ENCODE measurements at places on chromosomes 13 and 19.

- no peak for DNase-seq
These were observed 25.6 kb downstream of the MLLT1 start for GRCh38 chr19:6253954-6254733.

DNA sequence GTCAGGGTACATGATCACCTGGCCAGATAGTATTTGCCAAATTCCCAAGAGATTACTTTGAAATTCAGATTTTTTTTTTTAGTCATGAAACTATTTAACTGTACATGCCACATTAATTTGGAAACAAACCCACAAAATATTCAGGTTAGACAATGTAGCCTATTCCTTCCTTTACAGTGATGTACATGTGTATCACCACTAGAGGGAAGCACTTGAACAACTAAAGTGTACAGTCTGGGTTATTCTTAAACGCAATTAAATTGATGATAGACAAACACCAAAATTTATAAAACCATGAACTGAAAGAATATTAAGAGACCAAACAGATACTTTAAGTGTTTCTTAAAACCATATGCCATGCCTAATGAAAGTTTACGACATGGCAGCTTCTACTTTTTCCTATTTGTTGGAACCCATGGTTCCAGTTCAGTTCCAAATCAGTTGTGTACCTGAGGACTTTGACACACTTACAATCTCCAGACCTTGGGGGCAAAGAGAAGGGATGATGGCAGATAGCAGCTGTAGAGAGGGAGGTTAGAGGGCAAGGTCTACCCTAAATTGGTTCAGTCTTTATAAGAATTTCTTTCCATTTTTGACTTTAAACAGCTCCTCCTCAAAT is 52.8 kb downstream of the TNFSF13B start:
- no peak for DNase-seq

DNA sequence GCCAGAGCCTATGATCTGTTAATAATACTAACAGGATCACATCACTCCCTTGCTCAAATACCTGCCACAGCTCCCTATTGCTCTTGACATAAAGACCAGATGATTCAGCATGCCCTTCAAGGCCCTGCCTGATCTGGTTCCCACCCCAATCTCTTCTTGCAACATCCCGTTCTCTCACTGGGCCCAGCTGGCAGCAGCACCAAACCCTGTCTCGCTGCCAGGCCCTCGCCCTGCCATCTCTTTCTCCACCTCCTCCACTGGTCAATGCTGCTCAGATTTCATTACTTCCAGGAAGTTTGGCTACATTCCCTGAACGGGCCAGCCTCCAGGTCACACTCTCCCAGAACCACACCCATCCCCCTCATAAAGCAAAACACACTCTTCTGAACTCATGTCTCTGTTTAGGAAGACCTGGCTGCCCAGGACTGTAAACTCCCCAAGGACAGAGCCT is 8.6 kb upstream of the BCAT2 start:
- no peak for DNase-seq

DNA sequence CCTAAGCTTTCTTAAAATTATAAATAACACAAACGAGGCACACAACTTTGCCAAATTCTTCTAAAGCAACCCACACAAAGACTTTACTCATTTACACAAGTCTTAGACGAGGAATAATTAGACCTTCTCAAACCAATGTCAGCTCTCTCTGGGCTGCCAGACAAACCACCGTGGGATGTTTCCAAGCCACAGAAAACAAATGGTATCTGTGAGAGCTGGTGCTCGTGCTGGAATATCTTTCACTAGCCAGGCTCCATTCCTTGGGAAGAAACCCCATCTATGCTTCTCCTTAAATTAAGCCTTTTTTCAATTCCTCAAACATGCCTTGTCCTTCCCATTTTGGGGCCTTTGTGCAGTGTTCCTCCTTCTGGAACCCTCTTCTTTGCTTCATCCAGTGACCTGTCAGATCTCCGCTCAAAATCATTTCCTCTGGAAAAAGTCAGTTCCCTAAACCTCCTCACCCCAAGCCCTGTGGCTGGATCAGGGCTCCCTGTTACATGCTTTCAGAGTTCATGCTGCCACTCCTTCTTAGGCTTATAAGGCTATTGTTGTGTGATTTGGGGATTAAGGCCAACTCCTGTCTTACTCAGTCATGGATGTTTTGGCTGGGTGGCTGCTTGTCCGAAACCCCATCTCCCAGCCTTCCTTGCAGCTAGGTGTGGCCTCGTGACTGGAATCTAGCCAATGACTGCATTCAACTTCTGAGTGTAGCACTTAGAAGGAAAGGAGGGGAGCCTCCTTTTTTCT is 64.2 kb upstream of the GTF2F2 start:
- DNase-seq: no peak

- peak; percentile 79 for DNase-seq
These were observed 10.4 kb downstream of the GJB2 start for GRCh38 chr13:20182231-20182846.

DNA sequence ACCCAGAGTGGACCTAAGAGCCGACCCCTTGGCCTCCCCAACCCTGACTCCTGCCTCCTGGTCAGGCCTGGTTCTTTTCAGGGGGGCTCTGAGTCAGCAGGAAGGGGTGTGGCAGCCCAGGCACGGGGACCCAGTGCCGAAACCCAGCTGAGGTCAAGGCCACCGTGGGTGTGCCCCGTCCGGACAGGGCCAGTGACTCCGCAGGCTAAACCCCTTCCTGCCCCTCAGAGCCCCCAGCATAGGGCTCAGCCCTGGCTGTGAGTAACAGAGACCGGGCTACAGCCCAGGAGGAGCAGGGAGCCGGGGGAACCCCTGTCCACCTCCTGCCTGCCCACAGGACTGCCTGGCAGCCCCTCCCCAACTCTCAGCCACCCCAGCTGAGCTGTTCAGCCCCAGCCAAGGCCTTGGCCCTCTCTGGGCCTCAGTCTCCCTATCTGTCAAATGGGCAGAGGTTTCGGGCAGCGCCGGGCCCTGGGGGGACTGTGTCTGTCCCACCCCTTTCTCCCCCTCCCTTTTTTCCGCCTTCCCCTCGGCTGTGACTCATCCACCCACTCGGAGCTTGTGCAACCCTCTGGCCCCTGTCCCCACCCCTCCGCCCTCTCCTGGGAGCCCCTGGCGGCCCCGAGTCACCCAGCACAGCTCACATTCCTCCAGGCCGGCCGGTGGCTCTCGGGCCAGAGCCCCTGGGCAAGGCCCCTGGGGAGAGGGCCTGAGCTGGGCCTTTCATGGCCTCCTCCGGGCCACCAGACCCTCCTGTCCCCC is 8.6 kb downstream of the ZBTB7A start:
- DNase-seq: peak; percentile 56

DNA sequence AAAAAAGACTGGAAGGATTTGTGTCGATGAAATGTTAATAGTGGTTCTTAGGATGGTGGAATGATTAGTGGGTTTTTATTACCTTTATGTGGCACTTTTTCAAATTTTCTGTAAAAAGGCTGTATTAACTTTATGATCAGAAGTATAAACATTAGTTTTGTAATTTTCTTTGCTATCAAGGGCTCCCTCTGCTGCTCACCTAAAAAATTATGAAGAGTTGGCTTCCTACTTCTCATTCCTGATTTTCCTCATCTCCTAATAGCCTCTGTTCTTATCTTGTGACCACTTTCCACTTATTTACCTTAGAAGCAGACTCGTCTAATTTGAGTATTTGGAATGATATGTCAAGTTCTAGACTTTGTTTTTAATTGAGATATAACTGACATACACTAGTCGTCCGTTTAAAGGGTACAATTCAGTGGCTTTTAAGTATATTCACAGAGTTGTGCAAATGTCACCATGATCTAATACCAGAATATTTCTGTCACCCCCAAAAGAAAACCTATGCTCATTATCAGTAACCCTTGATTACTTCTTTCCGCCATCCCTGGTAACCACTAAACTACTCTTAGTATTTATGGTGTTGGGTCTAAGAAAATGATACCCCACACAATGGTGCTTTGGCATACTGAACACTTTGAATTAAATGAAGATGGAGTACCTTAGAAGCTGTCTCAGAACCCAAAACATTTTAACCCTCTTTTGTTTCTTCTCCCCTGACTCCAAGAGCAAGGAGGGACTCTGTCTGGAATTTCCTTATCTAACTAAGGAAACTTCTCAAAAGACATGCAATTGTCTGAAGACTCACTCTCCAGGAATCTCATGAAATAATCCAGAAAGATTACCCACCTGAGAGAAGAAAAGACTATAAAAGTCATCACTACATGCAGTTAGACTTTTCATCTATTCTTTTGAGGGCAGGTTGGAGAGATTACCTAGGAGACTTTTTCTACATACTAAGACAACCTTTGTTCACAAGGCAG is 311.3 kb downstream of the DLEU7 start:
- DNase-seq: no peak

GRCh38 chr19:34305221-34306083 is 51.1 kb downstream of the GARRE1 start:
- DNase-seq: no peak

GRCh38 chr13:44231786-44232516 is 141.7 kb upstream of the SERP2 start:
- DNase-seq: no peak

DNA sequence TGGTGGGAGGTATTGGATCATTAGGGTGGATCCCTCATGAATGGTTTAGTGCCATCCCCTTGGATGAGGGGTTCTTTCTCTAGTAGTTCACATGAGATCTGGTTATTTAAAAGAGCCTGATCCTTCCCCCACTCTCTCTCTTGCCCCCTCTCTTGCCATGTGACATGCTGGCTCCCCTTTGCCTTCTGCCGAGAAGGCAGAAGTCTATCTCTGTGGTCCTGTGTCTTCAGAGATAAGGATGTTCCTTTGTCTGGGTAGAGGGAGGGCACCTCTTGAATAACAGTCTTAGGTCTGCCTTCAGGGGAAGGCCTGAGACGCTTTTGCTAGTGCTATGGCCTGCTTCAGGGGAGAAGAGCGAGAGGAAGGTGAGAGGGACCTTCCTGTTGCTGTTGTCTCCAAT is 2.0 kb upstream of the ZDHHC20 start:
- DNase-seq: no peak

- DNase-seq: no peak
These were observed 452.0 kb downstream of the SLITRK6 start for GRCh38 chr13:85347251-85347650.

- DNase-seq: no peak
These were observed 107.7 kb upstream of the SPATA13 start for GRCh38 chr13:24052547-24053518.

DNA sequence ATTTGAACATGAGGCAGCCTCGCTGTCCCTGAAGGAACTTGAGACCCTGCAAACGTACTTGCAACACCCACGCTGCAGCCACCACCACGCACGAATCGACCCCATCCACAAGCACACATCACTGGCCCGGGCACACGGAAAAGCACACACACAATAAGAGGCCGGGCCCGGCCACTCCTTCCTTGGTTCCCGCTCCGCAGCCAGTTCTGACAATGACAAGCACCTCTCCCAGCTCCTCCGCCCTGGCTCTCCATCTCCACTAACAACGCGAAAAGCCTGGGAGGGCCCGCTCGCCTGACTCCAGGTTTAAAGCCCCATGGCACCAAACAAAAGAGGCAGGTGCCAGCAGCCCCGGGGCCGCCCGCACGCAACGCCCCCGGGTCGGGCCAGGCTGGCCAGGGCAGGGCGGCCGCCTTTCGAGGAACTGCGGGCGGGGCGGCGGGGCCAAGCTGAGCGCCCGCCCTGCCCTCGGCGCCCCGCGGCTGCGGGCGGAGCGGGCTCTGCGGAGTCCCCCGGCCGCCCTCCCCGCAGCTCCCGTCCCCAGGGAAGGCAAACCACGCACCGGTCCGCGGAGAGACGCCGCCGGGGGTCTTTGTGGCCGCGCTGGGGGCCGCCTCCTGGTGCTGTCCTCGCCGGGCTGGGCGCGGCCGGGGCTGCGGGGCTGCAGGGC is 495 bp downstream of the DCLK1 start:
- no peak for DNase-seq

- DNase-seq: no peak
These were observed 123.5 kb downstream of the DNAJC3 start for GRCh38 chr13:95800436-95800835.

GRCh38 chr13:31242916-31243315 is 43.1 kb downstream of the B3GLCT start:
- DNase-seq: no peak

GRCh38 chr13:32759152-32759551 is 172.9 kb downstream of the PDS5B start:
- DNase-seq: no peak
